ENCODE measurements at places on chromosomes 7 and 10. TPM values are rescaled to one million over a fixed set of nuclear protein-coding genes. Genes with fewer than 3 reads are reported as not detected.

DNA sequence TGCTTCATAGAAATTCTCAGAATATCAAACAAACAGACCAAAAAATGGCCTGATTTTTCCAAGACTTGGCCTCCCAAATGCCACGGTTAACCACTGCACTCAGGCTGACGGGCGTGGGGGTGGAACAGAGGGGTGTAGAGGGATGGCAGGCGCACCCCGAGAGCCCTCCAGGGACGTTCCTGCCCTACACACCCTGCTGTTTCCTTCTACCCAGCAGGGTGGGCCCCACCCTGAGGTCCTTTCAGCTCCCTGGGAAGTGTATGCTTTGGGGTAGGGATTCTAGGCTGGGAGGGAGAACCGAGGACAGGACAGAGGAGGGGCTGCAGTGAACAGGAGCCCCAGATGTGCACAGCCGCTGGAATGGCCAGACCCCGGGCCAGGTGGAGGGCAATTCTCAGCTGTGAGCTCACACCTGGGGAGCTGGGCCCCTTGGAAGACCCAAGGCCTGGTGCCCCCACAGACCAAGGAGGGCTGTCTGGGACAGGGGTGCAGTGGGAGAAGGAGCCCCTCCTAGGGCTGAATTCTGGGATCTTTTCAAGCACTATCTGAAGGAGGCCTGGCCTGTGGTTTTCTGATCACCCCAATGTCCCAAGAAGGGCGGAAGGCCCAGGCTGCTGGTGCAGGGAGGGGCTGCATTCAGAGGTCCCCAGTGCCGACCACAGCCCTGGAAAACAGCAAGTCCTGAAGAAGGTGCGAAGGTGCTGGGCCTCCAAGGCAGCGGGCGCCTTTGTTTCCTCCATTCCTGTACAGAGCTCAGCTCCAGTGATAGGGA is 32.9 kb upstream of the INPP5A start:
- no peak for DNase-seq

DNA sequence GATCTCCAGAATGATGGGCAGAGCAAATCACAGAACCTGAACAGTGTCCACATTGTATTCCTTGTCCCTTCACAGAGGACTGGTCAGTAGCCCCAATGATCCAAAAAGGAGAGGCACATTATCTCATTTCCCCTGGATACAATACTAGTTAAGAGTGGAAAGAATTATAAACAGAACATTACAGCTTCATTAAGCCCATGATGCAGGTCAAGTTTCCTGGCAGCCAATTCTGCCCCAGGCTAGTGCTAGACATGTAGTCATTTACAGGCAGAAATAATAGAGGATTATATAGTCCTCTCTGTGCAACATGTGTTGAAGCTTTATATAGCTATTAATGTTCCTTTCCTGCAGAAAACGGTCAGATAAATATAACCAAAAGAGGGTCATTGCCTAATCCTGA is 124.3 kb upstream of the WNT16 start:
- DNase-seq = no peak

DNA sequence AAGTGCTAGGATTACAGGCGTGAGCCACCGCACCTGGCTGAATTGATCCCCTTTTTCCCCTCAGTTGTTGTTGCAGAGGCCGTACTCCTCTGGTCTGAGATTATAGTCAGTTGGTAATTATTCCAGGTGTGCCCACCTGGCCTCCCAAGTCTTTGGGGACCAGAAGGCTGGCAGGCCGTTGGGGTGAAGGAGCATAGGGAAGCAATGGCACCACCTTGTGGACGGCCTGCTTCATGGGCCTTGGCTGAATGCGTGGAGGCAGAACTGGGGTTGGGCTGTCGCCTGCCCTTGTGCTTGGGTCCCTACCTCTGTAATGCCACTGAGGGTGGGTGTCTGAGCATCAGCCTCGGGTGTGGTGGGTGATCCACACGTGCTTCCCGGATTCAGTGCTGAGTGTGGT is 125.7 kb downstream of the RGS10 start:
- peak; percentile 32 for DNase-seq

DNA sequence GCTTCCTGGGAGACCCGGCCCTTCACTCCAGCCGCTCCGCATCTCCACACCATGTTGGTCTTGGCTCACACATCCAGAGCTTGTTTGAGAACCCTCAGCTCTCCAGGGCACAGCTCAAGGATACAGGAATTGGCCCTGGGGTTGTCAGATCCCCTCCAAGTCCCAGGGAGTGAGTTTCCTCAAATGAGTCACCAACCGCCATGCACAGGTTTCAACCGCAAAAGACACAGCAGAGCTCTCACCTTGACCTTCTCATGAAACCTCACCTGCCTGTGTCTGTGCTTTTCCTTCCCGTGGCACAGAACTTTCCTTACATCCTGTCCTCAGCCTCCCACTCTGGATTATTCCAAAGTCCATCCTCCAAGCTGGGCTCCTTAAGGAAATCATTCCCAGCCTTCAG is 20.6 kb downstream of the AZGP1 start:
- DNase-seq = no peak

DNA sequence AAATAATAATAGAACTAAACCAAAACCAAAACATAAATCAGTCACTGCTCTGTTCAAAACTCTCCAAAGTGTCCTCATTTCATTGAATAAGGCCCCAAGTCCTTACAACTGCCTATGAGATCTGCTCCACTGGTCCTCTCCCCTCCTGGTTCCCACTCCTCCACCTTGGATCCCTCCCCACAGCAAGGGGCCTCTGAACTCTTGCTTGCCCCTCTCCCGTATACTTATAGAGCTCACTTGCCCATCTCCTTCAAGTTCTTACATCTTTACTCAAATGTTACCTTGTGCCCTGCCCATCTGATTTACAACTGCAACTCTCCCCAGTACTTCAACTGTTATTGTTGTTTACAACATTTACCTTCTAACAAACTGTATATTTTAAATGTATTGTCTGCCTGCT is 819 bp downstream of the POLD2 start:
- no peak for DNase-seq

- DNase-seq = no peak
Measured at GRCh38 chr10:125782616-125783015, 7.0 kb upstream of the MMP21 start.

DNA sequence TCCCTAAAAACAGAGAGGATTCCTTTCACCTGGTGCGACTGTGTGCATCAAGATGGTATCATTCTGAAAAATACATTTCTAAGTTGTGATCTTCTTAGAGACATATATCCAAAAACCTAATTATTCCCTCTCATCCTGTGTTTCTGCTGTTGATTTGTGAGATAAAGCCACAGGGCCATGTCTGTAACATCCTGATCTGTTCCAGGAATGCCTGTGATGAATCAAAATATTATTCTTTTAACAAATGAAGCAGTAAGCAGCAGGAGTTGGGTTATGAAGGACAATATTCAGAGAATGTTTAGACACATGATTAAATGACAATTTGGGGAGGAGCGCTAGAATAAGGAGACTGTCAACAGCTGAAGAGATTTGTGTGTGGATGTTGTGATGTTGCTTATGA is 731.4 kb downstream of the KCNMA1 start:
- no peak for DNase-seq

- no peak for DNase-seq
Measured at GRCh38 chr10:20017961-20018360, 201.7 kb downstream of the PLXDC2 start.

DNA sequence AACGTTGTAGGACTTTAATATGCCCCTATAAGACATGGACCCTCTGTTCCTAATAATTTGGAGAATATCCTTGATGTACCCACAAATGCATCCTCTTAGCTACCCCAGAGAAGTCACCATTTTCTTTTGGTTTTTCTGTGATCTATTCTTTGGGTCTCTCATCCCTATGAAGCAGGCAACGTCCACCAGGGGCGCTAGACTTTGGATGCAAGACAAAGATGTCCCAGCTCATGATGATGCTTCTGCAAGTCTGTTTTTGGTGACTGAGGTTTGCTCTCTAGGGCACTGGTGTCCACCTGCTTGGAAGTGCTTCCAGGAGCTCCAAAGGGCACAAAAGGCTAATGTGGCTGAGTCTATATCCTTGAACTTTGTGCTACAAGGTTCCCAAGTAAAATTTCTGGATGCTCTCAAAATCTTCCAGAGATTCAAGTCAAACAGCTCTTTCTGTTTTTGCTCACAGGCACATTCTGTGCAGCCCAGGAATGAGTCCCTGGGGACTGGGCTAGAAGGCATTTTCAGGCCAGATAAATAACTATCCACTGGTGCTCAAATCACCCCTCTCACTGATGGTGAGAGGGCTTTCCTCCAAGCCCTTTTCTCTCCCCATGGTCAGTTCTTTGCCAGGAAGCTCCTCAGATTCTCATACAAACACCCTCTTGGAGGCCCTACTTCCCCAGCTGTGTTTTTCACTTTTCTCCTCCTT is 166.4 kb downstream of the C7orf25 start:
- DNase-seq = peak; percentile 2

GRCh38 chr7:30708983-30709382 is 26.7 kb upstream of the CRHR2 start:
- no peak for DNase-seq

DNA sequence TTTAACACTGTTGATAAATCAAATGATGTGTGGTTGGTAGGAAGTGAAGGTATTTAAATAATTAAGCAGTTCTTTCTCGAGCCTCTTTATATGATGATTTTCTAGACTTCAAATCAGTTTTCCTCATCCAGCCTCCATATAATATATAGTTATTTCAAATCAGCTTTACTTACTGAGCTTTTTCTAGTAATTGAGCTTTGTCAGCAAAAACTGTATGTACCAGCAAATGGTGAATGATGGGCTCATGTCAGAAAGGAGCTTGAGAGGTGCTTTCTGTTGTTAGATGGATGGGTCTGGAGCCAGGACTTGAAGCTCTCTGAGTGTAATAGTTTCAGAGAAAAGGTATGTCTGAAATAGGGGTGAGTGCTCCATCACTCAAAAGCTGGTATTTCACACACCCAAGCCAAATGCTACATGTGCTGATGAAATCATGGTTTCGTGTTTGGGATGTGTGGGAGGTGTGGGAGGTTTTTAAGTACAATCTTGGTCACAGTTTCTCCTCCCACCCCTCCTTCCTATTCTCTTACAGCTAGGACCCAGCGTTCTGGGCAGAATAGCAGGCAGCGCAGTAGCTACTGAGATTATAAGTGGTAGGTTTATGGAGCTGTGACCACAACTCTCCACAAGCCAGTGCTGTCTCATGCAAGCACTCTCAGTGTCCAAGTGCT is 55.8 kb downstream of the LRMDA start:
- no peak for DNase-seq

- no peak for DNase-seq
Measured at GRCh38 chr10:123579675-123580074, 86.5 kb upstream of the GPR26 start.

DNA sequence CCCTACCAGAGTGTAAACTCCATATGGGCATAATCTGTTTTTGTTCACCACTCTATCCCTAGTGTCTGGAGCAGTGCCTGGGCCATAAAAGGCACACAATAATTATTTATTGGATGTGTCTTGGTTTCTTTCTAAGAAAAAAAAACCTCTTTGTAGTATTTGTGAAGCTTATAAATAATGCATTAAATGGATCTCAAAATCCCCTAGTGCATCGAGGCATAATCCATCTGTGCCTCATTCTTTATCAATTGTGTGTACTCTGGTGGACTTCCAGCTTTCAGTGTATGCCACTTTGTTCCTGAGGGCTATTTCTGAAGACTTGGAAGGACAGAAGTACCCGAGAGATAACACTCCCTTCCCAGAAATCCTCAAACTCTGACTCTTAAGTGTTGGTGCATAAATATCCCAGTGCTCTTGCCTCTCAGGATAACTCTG is 255.0 kb upstream of the PHYHIPL start:
- DNase-seq = no peak

GRCh38 chr10:1687623-1688150 is 49.6 kb downstream of the ADARB2 start:
- no peak for DNase-seq

GRCh38 chr7:112452102-112452888 is 2.0 kb downstream of the IFRD1 start:
- DNase-seq = peak; percentile 27

GRCh38 chr7:84264396-84264795 is 69.8 kb upstream of the SEMA3A start:
- no peak for DNase-seq

GRCh38 chr7:142799437-142799835 is 28.7 kb downstream of the PRSS2 start:
- DNase-seq = no peak

- no peak for DNase-seq
Measured at GRCh38 chr7:93046641-93047040, 71.1 kb downstream of the SAMD9 start.

DNA sequence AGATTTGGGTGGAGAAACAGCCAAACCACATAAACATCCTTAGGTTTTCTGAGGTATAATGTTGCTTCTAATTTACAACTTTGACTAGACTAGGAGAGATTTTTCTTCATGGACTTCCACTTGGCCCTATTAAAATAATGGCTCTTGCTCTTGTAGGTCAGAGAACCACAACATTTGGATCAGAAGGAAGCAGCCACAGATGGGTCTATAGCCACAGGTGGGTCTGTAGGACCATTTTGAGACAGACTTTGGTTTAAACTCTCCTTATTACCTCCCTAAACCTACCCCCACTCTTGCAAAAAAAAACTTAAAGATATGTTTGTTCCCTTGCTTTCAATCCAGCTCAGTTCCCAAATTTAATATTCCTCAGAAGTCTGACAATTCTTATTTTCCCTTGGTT is 1260.8 kb downstream of the GATA3 start:
- DNase-seq = no peak

- DNase-seq = no peak
Measured at GRCh38 chr10:106399112-106399511, 765.4 kb downstream of the SORCS1 start.

- no peak for DNase-seq
Measured at GRCh38 chr7:159317294-159317693, 172.6 kb upstream of the VIPR2 start.

DNA sequence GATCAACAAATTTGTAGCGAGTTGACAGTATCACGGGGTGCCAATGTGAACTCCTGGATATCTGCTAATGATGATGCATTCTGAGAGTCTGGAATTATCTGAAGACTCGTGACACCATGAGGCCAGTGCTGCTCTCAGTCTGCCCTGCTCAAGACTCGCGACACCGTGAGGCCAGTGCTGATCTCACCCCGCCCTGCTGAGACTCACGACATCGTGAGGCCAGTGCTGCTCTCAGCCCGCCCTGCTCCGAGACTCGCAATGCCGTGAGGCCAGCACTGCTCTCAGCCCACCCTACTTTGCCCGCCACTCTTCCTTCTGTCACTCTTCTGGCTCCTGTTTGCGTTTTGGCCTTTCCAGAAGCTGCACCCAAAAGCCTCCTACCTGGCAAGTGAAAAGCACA is 411.8 kb downstream of the PTPRN2 start:
- no peak for DNase-seq

GRCh38 chr7:142357953-142358520 is 100.2 kb upstream of the PRSS58 start:
- peak; percentile 38 for DNase-seq

GRCh38 chr10:71751515-71752224 is 21.6 kb downstream of the VSIR start:
- DNase-seq = no peak

P4HA1 gene
- total RNA-seq = 58.5 TPM

RNF133 gene
- total RNA-seq = not detected

LRRC4 gene
- total RNA-seq = not detected

SDK1 gene
- total RNA-seq = 47.4 TPM

NUTM2E gene
- 0.08 TPM for total RNA-seq

AOAH gene
- total RNA-seq = 0.31 TPM

ANLN gene
- 238 TPM for total RNA-seq

PRTFDC1 gene
- total RNA-seq = 3.0 TPM

MSMB gene
- total RNA-seq = not detected

ANKRD30A gene
- total RNA-seq = not detected
